GM12864 (cell line): ENCODE measurements at places on chromosomes 6 and 20.

DNA sequence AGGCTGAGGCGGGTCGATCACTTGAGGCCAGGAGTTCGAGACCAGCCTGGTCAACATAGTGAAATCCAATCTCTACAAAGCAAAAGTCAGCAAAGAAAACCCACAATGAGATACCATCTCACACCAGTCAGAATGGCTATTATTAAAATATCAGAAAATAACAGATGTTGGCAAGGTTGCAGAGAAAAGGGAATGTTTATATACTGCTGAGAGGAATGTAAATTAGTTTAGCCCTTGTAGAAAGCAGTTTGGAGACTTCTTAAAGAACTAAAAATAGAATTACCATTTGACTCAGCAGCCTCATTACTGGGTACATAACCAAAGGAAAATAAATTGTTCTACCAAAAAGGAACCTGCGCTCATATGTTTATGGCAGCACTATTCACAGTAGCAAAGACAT, 16.7 kb upstream of the GCM1 start:
- no peak for DNase-seq

DNA sequence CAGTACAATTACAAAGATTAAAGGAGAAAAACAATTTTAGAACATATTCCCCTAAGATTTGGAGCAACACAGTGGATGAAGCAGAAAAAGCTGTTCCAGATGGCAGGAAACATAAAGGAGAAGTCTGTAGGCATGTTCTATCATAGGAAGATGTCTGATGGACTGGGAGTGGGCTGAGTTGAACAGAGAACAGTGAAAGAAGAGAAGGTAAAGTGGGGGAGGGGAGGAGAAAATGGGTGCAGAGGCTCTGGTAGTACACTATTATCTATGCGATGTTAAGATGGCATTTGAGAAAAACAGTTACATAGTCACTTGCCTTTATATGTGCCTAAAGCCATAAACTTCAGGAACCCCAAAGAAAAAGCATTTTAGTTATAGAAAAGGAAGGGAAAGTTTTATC, 4.2 kb upstream of the PHIP start:
- no peak for DNase-seq

GRCh38 chr20:25258476-25258805, 10.6 kb downstream of the PYGB start:
- no peak for DNase-seq

- DNase-seq, result no peak
These were observed 23.3 kb downstream of the RAMACL start for GRCh38 chr6:166563200-166563599.

DNA sequence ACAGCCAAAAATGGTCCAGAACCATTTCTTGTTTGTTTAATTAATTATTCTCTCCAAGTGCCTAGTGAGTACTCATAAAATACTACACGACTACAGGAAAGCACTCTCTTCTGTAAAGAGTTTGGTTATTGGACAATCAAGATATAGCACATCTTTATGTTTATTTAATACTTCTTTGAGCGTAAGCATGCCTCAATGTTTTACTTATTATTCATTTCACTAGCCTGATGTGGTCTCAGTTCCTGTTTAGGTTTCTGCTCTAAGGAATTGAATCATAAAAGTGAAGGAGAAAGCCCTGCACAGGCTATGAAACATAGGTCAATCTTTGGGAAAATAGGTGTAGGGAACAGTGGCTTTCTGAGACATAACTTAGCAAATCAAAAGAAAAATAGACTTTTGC, 45.9 kb upstream of the AIG1 start:
- no peak for DNase-seq

GRCh38 chr6:13989496-13990144, 64.9 kb downstream of the RNF182 start:
- no peak for DNase-seq

DNA sequence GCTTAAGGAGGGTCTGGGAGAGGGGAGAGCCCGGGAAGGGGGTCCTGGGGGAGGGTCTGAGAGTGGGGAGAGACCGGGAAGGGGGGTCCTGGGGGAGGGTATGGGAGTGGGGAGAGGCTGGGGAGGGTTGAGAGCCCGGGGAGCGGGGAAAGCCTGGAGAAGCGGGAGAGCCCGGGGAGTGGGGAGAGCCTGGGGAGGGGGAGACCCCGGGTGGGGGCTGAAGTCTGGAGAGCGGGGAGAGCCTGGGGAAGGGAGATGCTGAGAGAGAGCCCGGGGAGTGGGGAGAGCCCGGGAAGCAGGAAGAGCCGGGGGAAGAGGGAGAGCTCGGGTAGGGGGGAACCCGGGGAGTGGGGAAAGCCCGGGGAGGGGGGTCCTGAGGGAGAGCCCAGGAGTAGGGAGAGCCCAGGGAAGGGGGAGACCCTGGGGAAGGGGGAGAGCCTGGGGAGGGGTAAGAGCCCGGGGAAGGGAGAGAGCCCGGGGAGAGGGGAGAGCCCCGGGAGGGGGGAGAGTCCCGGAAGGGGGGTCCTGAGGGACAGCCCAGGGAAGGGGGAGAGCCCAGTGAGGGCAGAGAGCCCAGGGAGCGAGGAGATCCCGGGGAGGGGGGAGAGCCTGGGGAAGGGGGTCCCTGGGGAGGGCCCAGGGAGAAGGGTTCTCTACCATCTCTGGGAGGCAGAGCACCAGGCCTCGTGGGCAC, 148.5 kb downstream of the SYNDIG1 start:
- DNase-seq, result no peak

DNA sequence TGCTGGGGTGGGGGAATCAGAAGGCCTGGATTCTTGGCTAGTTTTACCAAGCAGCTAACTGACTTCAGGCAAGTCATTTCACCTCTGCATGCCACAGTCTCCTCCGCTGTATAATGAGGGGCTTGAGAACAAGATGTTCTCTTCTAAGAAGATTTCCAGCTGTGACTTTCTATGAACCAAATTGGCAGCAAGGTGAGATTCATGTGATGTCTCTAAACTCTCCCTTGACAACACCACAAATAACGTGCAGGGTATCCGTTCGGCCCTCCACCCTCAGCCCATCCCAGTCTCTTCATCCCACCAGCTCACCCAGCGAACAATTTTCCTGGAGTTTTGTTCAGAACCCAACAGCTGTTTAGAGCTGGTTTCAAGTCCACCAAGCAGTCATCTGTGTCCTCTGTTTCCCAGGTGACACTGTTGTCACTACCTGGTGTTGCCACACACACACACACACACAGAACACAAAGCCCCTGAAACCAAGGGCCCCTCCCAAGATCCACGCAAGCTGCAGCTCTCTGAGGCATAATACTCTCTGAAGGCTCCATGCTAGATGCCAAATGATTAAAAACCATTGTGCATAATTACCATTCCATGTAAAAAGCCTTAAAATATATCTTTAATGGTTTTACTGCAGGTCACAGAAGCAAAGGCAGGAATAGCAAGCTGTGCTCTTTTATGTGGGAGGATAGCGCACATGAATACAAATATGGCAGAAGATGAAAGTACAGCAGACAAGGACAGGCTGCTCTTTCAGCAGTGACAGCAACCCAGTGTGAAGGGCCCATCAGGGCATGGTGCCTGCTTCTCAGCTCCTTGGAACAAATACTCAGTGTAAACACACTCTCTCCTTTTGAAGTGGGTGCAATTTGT, 48.2 kb downstream of the ARHGAP18 start:
- DNase-seq, result no peak

DNA sequence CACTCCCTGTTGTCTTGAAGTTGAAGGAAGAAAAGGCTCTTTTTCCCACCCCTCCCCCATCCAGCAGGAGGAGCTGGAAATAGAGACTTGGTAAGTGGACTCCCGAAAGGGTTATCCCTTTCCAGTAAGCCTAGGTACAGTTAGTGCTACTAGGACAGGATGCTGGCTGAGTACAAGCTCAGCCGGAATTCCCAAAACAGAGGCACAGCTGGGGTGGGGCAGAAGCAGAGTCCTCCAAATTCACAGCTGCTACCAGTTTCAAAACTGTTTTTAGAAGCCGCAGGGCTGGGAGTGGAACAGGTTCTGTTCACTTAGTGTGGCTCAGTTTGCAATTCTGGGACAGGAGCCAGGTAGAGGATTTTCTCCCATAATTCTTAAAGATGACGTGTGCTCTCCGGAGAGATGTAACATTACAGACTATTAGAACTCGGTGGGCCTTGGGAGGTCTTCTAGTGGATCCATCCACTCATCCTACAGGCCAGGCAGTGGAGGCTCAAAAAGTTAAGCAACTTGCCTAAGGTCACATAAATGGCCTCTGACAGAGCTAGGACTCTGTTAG, 19.0 kb upstream of the UTRN start:
- no peak for DNase-seq

DNA sequence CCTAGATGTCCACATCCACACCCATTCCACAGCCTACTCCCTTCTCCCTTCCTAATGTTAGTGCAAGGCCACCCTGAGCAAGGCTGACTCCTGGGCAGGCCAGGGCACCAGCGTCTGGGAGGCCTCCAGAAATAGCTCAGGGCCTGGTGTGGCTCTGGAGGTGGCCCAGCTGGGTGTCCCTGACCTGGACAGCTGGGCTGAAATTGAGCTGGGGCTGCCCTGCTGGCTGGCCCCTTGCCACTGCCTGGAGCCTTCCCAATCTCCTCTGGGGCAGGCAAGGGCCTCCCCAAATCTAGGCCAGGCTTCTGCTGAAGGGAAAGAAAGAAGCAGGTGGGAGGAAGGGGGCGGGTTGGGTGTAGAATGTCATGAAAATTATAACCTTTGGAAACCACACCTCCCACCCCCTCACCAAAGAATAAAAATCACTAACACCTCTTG, 2.1 kb downstream of the FAM110A start:
- DNase-seq, result no peak

- no peak for DNase-seq
These were observed 32.5 kb upstream of the NKAIN2 start for GRCh38 chr6:123771126-123771525.

DNA sequence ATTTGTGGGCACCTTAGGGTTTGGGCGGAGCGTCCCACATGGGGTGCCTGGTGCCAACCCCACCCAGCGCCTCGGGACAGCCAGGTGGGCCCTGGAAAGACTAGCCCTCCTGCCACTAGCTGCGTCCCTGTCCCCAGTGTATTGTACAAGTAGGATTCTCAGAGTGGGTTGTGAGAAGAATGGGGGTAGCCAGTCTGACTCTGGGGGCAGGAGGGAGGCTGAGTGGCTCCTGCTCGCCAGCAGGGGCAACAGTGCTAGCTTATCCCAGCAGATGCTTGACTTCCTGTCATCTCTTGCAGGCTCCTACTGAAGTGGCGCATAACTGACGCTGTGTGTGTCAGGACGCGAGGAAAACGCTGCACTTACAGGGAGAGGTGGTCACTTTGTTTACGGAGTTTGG, 9.3 kb downstream of the PSMA7 start:
- no peak for DNase-seq

DNA sequence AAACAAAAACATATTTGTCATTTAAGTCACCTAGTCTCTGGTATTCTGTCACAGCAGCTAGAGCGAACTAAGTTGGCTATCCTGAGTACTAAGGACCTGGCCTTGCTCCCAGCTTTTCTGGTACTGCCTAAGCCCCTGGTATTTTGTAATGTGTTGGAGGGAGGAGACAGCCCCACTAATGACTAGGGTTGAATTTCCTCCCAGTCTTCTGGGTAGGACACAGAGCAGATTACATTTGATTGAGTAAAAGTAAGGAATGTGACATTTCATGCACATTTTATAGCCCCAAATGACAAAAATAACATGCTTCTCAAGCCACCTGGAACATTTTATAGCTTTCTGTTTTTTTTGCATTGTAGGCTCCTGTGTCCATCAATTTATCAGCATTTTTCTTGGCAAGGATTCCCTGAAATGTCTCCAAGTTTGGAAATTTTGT, 47.9 kb upstream of the DDR1 start:
- DNase-seq, result no peak

- no peak for DNase-seq
These were observed 11.8 kb downstream of the CHMP4B start for GRCh38 chr20:33822991-33823390.

DNA sequence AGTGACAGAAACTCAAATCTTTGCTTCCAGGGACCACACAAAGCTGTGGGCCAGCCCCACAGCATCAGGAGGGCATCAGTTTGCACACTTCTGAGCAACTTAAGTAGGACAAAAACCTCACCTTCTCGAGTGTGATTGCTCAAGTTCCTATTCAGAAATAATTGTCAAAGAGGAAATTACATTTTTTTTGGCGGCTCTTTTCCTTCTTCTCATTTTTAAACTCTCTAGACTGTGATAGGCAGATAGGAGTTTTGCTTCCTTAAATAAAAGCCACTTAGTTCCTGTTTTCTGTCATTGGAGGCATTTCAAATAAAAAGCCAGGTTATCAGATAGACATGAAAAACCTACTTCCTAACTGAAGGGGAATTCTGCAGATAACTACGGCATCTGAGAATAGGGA, 11.2 kb upstream of the TAGAP start:
- no peak for DNase-seq

- no peak for DNase-seq
These were observed 240.8 kb downstream of the ARHGAP18 start for GRCh38 chr6:129469070-129469662.

GRCh38 chr6:150048099-150048498, 20.8 kb downstream of the ULBP3 start:
- DNase-seq, result no peak

- no peak for DNase-seq
These were observed 171.2 kb downstream of the VEGFA start for GRCh38 chr6:43941174-43941573.

DNA sequence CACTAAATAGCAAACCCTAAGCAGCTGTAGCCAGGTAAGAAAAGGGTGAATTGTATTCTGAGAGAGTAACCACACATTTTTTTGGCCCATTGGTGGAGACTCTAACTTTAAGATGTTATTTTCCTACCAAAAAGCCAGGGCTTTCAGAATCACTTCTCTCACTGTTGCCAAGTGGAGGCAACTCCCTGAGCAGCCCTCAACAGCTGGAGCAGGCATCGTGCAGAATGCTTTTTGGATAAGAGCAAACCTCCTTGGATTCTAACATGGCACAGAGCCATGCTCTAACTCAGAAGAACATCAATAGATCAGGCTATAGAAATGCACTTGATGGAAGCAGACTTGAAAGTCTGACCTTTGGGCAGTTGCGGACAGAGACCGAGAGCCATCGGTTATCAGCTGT, 722.2 kb upstream of the CHD6 start:
- no peak for DNase-seq

- DNase-seq, result no peak
These were observed 25.6 kb downstream of the NFYA start for GRCh38 chr6:41098366-41098765.
